ENCODE measurements at places on chromosomes 4 and X. TPM values are rescaled to one million over a fixed set of nuclear protein-coding genes. Genes with fewer than 3 reads are reported as not detected.
A peak's percentile ranks its signal among the peaks of the same experiment; 100 is the strongest.

DNA sequence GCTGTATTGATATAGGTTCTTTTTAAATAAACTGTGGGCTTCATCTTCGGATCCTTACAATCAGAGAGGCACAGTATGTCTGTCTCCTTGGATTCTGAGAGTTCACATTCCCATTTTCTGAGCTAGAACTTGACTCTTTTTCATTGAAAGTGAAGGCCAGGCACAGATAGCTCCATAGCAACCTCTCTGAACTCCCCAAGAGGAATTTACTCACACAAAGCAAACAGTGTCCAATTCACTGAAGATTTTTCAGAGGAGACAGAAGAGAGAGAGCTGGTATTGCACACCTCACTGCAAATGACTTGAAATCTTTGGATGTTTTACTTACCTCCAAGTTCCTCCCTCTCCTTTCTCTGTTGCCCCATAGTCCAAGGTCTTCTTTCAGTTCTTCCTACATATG is 130.9 kb upstream of the CASK start:
- DNase-seq, result no peak

Gene CTBP1
- total RNA-seq, result 193 TPM

- no peak for DNase-seq
These were observed 64.3 kb downstream of the CPZ start for GRCh38 chr4:8656711-8657380.

- no peak for DNase-seq
These were observed 217.0 kb downstream of the SOWAHB start for GRCh38 chr4:76680952-76681351.

- no peak for DNase-seq
These were observed 313.2 kb downstream of the PACRGL start for GRCh38 chr4:21013501-21013900.

DNA sequence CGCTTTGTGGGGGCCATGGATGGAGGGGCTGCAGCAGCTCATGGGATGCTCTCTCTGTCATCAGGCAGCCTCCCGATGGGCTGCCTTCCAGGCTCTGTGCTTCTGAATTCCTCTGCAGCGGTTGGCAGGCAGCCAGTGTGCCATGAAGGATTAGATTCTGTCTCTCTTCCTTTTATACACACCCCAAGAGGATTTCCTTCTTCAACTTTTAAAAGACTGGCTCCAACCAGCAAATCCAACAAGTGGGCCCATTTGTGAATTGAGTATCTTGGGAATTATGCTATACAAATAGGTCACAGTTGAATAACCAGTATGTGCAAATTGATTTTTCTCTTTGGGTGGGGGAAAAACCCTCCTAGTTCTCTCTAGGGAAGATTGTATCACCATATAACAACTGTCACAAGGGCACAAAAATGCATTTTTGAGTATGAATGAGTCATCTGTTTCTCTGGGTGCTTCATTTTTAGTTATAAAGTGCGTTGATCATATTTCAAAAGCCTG is 96.8 kb upstream of the FAT1 start:
- peak; percentile 94 for DNase-seq

Gene YY2
- 0.92 TPM for total RNA-seq

DNA sequence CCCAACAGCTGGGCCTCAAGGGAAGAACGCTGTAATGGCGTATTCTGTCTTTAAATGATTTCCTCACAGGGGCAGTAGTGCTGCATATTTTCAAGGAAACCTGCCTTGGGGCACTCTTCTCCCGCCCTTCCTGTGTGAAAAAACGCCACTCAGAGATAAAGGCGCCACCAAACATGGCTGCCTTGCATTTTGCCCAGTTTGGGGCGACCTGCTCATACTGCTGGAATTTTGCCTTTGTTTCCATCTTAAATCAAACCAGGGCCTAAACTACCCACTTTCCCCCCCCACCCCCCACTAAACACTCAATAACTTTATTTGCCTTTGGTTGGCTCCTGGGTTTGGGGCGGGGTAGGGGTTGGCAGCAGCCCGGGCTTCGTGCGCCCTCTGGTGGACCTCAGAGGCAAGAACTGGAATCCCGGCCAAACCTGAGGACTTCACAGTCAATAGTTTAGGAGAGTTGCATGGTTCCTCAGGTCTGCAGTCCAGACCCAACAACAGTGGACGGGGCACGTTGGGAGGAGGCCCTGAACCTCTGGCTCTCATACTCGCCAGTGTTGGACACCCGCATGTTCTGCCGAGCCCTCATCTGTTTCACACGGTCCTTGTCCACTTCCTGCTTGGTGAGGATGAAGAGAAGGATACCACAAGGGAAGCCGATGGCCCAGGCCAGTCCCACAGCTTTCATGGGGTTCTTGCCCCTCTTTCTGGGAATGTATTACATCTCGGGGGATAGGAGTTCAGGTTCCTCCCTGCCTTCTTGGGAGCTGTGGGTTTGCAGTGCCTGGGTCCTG is 220.1 kb upstream of the STK26 start:
- DNase-seq, result no peak

GRCh38 chrX:25869761-25870160 is 268.4 kb upstream of the MAGEB18 start:
- no peak for DNase-seq

- DNase-seq, result peak; percentile 9
These were observed 73.4 kb upstream of the MAGEB2 start for GRCh38 chrX:30141966-30142365.

- DNase-seq, result no peak
These were observed 308 bp upstream of the TLR2 start for GRCh38 chr4:153683763-153684181.

Gene SUV39H1
- total RNA-seq, result 2.9 TPM

- no peak for DNase-seq
These were observed 2.7 kb downstream of the NHSL2 start for GRCh38 chrX:71913156-71913950.

DNA sequence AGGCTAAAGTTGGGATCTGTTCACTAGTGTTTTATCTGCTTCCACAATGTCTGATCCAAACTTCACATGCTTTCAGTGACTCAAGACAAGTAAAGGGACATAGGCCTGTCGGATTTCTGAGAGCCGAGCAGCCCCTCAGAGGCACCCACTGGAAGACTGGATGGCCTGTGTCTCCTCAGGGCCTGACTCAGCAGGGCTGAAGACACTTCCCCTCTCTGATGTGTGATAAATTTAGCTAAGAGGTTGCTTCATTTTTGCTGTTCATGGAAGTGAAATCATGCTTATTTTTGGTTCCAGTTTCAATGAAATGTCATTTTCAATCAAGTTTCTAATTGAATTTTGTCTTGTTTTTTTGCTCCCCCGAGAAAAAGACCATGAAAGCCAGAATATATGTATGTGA is 93.7 kb downstream of the MXRA5 start:
- DNase-seq, result no peak

Gene SLC9A7
- 6.9 TPM for total RNA-seq

GRCh38 chr4:112523008-112523721 is 7.2 kb upstream of the NEUROG2 start:
- peak; percentile 73 for DNase-seq

DNA sequence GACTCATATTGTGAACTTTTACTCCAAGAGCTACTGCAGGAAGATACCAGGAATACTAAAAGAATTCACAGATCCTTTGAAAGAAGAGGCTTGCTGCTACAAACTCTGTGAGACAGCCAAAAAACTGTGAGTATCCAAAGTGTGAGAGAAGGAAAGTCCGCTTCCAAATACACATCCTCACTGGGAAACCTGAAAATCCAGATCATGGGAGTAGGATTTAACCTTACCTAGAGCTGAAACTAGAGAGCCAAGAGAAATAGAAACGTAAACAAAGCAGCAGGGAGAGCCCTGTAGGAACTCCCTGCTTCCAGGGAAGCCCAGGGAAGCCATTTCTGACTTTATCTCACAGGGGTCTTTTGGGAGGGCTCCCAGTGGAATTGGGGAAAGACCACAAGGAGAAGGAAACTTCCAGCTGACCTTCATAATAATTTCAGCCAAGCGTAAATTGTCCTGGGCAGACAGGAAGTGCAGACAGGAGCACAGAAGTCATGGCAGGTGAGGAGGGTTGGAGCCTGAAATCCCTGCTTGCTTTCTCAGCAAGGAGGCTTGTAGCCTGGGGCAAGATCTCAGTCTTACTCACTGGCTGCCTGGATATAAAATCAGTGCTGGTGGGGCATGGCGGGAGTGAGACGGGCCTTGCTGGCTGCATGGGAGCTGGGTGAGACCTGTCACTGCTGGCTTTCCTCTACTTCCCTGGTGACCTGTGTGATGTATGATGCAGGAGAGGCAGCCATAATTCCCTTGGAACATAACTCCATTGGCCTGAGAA is 26.2 kb upstream of the NFKB1 start:
- DNase-seq, result no peak

Gene TBX22
- not detected for total RNA-seq

DNA sequence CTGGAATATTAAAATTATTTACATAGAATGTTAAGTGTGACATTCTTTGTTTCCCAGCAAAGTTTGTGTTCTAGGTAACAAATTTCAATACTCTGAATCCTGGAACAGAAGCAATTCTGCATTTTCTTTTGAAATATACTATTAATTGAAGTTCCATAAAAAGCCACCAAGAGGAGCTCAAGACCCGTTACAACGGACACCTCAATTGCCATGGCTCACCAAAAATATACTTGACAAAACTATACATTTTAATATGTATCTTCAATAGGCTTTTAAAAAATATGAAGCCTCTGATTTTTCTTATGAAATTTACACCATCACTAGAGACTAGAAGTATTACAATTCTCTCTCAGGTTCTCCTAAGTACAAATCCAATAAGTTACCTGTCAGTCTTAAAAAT is 111.4 kb downstream of the NYX start:
- peak; percentile 30 for DNase-seq

Gene AWAT2
- not detected for total RNA-seq

Gene CSAG3
- total RNA-seq, result not detected

DNA sequence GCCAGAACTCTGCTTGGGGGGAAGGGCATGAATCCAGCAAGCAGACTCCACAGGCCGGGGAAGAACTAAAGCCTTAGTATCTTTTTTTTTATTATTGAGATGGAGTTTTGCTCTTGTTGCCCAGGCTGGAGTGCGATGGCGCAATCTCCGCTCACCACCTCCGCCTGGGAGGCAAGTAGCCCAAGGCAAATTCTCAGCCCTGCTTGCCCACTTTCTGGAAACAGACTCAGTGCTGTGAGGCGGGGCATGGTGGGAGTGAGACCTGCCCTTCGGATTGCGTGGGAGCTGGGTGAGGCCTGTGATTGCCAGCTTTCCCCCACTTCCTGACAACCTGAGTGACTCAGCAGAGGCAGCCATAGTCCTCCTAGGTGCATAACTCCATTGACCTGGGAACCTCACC is 348.8 kb downstream of the GASK1B start:
- DNase-seq, result no peak

Gene FOXR2
- total RNA-seq, result not detected

- peak; percentile 57 for DNase-seq
These were observed at the start of gene ATP1B4 for GRCh38 chrX:120361764-120362305. Gene ATP1B4 (plus strand): TSS chrX:120362089. CDS start chrX:120362169, 80 bp downstream.

DNA sequence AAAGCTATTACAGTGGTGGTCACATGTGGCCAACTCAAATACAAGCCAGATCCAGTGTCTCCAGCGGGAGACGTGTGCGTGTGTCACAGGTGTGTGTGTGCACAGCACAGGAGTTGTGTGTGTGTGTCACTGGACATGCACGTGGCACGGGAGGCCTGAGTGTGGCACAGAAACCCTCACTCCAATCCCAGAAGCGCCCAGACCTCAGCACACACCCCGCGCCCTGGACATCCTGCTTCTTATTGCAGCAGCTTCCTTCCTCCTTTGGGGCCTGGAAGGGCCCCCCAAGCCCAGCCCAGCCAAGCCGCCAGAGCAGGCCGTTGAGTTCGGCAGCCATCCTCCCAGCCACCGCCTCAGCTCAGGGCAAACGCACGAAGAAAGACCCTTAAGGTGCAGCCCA is 37.9 kb downstream of the ACOX3 start:
- no peak for DNase-seq

Gene UGT2B15
- total RNA-seq, result not detected
